Type B pancreatic cell (in vitro differentiated cells): ENCODE measurements at places on chromosomes 3 and 15. TPM values are rescaled to one million over a fixed set of nuclear protein-coding genes. Genes with fewer than 3 reads are reported as not detected.

GRCh38 chr3:107740992-107741896, 218.5 kb downstream of the BBX start:
- no peak for DNase-seq

DNA sequence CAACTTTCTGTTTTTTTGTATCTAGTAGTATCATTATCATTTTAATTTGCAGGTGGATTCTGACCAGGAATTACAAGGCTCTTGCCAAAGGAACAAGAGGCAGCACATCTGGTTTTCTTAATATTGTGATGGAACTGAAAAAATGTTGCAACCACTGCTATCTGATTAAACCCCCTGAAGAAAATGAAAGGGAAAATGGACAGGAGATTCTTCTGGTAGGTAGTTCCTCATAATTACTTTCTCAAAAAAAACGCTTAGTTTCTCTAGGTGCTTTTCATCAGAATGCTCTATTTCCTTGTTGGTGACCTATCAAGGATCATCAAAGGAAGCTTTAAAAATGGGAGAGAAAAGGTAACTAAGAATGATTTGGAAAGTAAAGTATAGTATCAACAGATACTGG, 71.6 kb downstream of the CHD2 start:
- DNase-seq: no peak

The TEX55 gene
- total RNA-seq: not detected in 2 replicates

- DNase-seq: no peak
Measured at GRCh38 chr15:81113861-81114291, 20.2 kb upstream of the CFAP161 start.

DNA sequence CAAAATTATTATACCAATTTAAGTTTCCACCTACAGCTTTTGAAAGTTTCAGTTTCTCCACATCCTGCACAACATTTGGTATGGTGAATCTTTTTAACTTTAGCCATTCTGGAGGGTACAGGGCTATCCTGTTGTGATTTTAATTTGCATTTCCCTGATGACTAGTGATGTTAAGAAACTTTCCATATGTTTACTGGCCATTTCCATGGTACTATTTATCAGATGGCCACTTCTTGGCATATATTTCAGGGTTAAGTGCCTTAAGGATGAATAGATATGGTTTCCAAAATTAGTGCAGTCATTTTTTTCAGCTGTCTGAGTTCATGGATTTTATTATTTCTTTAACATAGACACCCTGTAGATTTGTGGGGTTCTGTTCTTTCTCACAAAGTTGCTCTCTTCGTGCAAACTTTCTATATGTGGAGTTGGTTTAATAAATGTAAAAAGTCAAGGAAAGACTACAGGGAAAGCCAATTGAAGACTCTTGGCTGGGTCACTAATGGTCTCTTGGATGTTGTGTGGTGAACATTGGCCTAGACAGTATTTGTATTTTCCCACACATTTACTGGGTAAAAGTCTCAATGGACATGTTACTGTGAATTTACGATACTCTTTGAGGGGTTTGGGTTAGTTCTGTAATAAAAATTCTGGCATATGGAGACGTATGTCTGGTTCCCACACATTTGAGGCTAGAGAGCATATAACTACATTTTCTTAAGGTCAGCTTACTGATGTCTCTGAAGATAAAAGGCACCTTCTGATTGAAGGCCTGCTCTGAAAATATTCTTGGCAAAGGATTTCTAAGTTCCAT, 147.5 kb upstream of the PDZRN3 start:
- DNase-seq: no peak

DNA sequence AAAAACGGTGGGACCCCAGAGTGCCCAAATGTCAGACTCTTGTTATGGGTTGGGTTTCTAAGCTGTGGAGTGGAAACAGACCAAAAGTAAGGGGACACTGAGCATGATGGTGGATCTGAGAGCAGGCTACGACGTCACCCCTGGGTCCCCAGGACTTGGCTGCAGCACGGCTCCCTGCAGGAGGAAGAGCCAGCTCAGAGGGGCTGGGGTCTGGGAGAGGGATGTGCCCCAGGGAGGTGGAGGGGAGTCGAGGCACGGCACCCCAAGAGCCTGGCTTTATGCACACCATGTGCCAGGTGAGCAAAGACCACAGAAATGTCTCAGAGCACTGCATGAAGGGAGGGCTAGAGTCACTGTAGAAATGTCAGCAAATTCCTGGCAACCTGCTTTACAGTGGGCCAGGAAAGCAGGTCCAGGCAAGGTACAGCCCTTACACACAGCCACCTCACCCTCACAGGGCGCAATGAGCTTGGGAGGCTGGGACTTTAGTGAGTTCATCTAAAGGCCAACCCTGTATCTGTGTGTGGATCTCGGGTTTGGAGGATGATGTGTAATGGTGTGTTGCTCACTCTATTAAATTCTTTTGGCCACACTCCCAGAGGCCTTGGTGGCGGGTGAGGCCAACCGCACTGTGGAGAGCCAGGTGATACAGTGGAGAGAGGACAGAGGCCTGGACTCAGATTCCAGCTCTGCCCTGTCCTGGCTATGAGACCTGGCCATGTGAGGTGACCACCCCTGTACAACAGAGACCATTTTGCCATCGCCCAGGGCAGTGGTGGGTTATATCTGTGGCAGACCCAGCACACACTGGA, 14.1 kb downstream of the CTSH start:
- no peak for DNase-seq

- no peak for DNase-seq
Measured at GRCh38 chr15:88894819-88895767, at the start of gene HAPLN3. Gene HAPLN3 (minus strand): TSS chr15:88895544. CDS start chr15:88887298, 8,246 bp downstream.

The DPPA2 gene
- 0.36 TPM in 1 of 2 replicates, not detected in the other for total RNA-seq

The TFDP2 gene
- total RNA-seq: 40.5 and 80.9 TPM in 2 replicates
